ENCODE measurements at places on chromosomes 12 and 14.

GRCh38 chr12:85310025-85310424, 30.0 kb downstream of the ALX1 start:
- DNase-seq = no peak

GRCh38 chr14:86038387-86039042, 508.6 kb downstream of the FLRT2 start:
- DNase-seq = peak; percentile 21

DNA sequence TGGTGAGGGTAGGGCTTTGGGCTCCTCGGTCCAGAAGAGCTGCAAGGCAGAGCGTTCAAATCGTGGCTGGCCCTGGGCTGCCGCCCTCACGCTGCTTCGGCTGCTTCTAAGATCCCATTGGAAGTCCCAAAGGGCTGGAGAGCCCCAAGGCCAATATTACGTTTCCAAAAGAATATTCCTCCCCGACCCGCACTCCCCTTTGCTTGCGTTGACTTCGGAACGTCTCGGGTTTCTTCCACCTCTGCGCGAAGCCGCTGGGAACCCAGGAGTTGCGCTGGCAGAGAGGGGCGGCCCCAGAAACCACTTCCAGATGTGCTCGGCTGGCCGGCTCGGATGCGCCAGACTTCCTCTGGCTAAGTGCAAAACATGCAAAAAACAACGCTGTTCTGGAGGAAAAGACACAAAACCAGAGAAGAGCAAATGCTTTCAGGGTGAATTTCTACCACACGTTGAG, at the start of gene GLT8D2:
GLT8D2 (minus strand) TSS at position 285 of the 454 bp plus-strand sequence. CDS start 30,539 bp downstream, outside the sequence.
- no peak for DNase-seq

- DNase-seq = no peak
Measured at GRCh38 chr14:76717508-76718290, 43.6 kb upstream of the VASH1 start.

GRCh38 chr14:57009585-57010515, 199.6 kb upstream of the OTX2 start:
- no peak for DNase-seq

DNA sequence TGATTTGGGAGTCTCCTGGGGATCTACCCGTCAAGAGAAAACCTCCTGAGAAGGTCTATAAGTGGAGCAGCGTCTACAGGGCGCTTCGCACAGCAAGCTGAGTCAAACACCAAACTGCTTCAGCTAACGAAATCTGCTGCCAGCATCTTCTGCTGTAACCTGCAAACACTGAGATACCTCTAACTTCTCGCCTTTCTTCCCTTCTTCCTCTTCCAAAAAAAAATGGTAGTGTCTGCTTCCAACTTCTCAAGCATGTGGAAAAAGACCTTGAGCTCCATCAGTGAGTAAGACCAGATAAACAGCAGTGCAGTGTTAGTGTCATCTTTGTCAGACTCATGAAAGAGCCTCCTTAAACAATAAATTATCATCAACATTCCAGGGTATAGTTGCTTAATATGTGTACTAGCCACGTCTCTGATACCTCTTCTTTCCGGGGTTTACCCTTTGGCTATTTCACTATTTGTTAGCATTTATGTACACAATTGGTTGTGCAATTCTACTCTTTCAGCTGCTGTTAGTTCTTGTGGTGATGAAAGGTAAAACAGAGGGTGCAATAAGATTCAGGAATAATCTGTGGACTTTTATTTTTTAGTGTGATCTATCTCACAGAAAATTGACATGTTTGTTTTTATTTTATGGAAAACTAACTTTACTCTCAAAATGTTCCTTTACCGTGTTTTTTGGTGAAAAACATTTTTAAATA, 81.6 kb downstream of the LLPH start:
- no peak for DNase-seq

GRCh38 chr12:65858831-65859230, 34.5 kb downstream of the HMGA2 start:
- DNase-seq = no peak

DNA sequence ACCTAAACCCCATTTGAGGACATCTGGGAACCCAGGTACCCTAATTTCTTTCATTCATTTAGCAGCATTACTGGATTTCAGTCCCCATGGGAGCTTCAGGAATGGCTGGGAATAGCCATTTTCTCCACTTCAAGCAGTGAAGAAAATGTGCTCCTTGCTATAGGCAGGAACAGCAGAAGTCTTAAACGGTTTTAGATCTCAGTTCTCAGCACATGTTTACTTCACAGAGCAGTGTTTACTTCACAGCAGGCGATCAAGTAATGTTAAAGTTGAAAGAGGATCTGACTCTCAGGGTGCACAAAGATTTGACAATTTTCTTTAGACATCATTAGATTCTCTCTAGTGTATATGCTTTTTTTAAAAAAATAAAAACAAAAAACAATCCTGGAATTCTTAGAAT, 109.3 kb downstream of the TBC1D30 start:
- DNase-seq = no peak

DNA sequence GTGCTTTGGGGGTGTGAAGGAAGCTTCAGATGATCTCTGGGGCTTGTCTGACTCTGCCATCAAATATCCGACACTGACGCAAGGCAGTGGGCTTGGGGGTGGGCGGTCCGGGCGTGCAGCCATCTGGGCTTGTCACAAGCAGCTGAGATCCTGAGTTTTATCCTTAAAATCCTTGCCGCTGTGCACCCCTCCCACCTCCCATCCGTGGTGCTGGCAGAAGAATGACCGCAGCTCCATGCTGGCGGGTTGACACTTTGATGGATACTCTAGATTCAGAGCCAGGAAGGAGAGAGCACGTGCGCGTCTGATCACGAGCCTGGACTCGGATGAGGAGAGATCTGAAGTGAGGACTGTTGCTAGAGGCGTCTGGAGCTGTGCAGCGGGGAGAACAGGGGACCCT, 3.0 kb downstream of the ZFYVE21 start:
- DNase-seq = no peak

GRCh38 chr14:74459289-74459946, 33.4 kb upstream of the SYNDIG1L start:
- peak; percentile 26 for DNase-seq

DNA sequence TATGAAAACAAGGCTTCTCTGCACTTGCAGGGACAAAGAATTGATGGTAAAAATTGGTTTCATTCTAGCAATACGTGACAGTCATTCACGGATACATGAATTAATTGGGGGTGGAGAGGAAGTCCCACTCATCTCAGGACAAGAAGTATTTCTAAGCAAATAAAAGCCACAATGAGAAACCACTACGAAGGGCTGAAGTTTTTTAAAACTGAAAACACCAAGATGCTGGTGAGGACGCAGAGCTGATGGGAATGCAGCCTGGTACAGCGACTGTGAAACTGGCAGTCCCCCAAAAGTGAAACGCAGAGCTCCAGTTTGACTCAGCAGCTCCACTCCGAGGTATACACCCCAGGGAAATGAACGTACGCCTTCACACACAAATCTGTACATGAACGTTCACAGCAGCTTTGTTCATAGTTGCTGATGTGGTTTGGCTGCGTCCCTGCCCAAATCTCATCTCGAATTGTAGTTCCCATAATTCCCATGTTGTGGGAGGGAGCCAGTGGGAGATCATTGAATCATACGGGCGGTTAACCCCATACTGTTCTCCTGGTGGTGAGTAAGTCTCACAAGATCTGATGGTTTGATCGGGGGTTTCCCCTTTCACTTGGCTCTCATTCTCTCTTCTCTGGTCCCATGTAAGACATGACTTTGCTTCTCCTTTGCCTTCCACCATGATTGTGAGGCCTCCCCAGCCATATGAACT, 89.0 kb downstream of the SCARB1 start:
- peak; percentile 88 for DNase-seq

- DNase-seq = no peak
Measured at GRCh38 chr12:30047516-30048254, 263.9 kb upstream of the TMTC1 start.

GRCh38 chr12:108975024-108975593, 45.8 kb downstream of the SVOP start:
- no peak for DNase-seq

DNA sequence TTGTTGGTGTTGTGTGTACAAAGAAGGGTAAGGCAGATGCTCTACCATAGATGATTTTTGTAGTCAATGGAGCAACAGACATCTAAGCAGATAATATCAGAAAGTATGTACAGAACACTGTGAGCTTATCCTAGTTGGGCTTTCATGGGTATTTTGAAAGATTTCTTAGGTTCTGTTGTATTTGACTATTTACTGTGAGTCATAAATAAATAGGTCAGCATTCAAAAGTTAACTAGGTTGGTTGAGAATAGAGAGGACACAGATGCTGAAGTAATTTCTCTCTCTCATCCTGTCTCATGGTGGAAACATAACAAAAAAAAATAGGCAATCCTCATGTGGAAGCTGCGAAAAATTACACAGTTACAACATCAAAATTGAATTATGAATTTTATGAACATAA, 413.5 kb downstream of the CCDC91 start:
- DNase-seq = no peak

GRCh38 chr12:52202361-52203078, 10.7 kb upstream of the KRT80 start:
- peak; percentile 7 for DNase-seq

DNA sequence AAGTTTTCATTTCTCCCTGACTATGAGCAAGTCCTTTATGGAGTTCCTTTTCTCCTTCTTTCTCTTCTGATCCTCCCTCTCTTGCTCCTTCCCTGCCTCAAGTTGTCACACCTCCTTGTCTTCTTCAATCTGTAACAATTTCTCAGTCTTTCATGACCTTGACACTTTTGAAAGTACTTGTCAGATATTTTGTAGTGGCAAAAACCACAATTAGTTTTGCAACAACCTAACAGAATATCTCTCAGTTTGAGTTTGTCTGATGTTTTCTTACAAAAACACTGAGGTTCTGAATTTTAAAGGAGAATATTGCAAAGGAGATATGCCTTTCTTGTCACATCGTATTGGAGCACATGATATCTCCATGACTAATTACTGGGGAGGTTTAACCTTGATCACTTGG, 4.1 kb upstream of the CRADD start:
- DNase-seq = no peak

DNA sequence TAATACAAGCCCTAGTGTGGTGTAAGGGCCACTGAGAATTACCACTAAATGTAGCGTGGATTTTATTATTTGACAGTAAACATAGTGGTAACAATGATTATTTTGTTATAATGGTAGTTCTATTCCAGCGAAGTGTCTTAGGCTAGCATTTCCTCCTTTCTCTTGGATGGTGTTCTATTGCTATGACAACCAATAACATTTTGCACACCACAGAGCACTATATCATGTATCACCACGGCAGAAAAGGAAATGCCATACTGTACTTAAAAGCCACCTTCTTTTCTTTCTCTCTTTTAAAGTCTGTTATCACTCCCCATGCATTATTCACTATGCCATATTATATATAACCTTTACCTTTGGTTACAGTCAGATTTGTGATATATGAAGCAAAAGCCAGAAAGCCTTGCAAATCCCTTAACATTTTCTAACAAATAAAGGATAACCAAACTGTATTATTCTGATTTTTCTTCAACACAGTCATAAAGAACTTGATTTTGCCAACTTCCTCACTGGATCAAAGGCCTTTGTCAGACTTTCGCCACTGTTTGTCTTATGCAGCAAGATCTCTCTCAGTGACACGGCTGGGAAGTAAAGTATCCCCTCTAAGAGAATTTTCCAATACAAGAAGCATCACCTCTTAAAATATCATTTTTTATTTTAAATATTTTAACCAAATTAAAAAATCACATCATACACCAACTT, 195.8 kb downstream of the FOXN3 start:
- DNase-seq = no peak

DNA sequence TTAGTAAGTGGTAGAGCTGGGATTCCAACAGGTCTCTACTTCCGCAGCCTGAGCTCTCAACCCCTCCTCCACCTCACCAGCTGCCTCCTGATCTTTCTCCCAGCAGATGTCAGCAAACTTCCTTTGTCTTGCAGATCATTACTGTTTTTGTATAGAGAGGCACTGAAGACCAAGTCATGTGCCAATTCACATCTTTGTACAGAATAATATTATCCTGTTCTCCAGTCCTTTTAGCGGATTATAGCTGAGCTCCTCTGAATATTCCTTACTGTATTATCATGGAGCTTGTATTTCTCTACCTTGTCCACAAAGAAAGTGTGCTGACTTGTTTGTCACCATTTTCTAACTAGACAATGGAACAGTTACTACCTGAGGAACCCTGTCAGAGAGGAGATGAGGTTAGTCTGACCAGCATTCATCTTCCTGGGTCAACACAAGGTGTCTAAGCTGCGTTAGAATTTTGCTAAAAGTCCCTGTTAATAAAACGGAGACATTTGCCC, 142.3 kb upstream of the ARHGAP5 start:
- DNase-seq = no peak

DNA sequence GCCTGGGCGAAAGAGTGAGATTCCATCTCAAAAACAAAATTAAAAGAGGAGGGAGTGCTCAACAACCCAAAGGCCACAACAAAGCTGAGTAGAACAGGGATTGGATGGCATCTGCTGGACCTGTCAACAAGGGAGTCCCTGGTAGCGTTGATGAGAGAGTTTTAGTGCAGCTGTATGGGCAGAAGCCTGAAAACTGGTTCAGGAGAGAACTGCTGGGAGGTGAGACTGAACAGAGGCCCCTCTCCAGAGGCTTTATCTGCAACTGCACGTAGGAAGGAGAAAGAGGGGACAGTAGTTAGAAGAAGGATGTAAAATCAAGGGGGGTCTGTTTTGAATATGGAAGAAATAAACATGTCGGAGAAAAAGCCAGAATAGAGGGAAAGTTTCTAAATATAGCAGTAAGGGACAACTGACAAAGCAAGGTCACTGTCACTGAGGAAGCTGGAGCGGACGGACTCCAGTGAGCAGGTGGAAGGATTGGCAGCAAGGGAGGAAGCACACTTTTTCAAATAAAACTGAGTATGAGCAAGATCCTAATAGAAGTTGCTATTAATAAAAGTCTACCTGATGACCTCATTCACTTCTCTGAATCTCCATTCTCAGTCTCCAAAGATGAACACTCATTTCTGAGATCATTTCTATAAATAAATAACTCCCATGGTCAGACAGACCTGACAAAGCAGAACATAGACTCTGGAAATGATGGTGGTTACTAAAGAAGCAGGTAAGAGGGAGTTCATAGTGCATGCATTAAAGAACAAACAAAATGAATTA, 11.8 kb upstream of the ATF1 start:
- no peak for DNase-seq

DNA sequence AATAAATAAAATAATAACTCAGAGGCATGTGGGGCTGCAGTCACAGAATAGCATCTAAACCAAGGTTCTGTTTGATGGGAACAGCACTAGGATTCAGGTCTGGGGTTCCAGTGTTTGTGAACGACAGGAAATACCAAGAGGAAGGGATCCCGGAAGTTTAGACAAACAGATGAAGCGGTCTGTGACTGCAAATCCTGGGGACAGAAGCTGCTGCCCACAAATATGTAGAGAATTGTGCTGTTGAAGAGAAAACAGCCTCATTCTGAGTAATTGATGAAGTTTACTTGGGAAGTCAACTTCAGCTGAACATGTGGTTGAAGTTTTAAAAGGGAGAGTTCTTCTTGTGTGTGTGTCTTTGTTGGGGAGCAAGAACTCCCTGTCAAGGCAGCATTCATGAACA, 98.4 kb upstream of the TBX5 start:
- no peak for DNase-seq

- no peak for DNase-seq
Measured at GRCh38 chr12:88267630-88268029, 125.5 kb downstream of the TMTC3 start.

- no peak for DNase-seq
Measured at GRCh38 chr14:95327558-95328374, 8.1 kb upstream of the CLMN start.

GRCh38 chr14:79028281-79028680, 858.1 kb downstream of the NRXN3 start:
- no peak for DNase-seq

Data from stimulated activated CD4-positive, alpha-beta T cell treated with anti-CD3 and anti-CD28 coated beads, Interleukin-4, amount 100 ng/mL, for 24 hours (primary cell).